Activated CD8-positive, alpha-beta memory T cell treated with anti-CD3 and anti-CD28 coated beads for 1 hour (primary cell): ENCODE measurements at places on chromosomes 7 and 10.
A peak's percentile ranks its signal among the peaks of the same experiment; 100 is the strongest.

DNA sequence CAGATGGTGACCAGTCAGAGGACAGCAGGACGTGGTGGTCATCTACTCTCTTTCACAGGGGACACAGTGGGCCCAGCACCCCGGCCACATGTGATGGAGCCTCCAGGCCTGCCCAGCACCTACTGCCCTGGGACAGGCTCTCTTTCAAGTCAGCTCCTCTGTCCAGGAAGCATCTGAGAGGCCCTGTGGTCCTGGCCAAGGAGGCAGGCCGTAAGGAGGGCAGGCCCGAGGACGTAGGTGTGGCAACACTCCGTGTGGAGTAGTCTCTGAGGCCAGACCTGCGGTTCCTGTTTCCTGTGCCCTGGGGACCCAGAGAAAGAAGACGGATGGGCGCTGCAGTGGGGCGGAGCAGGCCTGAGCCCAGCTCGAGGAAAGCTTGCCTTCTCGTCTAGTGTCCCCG, 179.2 kb downstream of the EBF3 start:
- no peak for DNase-seq

DNA sequence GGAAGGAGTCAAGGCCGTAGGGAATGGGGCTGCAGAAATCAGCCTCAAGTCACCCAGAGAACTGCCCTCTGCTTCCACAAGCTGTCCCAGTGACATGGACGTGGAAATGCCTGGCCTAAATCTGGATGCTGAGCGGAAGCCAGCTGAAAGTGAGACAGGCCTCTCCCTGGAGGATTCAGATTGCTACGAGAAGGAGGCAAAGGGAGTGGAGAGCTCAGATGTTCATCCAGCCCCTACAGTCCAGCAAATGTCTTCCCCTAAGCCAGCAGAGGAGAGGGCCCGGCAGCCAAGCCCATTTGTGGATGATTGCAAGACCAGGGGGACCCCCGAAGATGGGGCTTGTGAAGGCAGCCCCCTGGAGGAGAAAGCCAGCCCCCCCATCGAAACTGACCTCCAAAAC, 50.2 kb upstream of the PDCD4 start:
- no peak for DNase-seq

DNA sequence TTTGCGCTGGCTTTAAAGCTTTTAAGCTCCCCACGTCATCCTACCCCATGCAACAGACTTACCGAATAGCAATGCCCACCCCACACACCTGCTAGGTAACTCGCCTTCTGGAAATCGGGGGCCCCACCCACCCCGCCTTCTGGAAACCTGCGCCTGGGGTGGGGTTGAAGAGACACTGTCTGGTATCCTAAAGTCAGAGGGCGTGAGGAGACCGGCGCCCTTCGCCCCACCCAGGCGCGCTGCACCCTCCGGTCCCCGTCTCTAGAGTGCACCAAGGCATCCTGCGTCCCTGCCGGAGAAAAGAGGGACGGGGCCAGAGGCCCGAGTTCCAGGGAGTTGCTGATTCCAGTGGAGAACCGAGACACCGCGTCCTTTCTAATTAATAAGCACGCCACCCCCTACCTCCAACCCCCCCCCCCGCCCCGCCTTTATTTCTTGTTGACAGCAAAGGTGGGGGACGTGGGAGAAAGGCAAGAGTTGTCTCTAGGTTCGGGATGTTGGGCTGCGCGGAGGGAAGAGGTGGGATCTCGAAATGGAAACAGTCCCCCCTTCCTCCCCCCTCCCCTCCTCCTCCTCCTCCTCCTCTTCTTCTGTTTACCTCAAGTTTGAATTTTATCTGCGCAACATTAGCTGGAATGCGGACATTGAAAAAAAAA, 220.9 kb upstream of the MKLN1 start:
- peak; percentile 30 for DNase-seq

DNA sequence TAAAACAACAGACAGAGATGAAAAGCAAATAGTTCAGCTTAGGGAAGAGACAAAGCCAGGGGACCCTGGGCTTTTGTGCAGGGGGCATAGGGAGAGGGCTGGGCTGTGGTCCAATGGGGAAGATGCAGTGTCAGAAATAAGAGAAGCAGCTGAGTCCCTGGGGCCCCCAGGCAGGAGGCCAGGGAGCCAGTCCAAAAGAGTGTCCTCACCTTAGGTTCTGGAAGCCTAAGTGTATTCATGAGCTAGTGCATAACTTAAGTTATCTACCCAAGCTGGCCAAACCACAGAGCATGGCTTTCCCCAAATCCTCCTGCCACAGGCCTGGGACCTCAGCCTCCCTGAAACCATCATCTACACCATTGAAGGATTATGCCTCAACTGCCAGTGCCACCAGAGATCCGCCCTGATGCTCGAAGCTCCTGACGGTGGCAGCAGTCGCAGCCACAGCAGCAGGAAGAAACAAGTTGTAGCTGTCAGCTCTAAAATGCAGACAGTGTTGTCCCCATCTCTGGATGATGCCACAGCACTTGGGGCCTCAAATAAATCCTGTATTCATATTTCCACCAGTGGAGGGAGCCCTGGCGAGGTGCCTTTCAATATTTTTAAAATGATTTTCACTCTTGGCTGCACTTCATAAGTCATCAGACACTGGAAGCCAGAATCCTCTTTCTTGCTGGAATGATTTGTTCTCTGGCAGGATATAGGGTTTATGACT, 574.6 kb downstream of the GRID1 start:
- DNase-seq, result no peak

- DNase-seq, result no peak
Observed at GRCh38 chr7:35646289-35647023, 48.5 kb downstream of the HERPUD2 start.

GRCh38 chr10:13184730-13185514, 23.6 kb downstream of the MCM10 start:
- DNase-seq, result no peak

DNA sequence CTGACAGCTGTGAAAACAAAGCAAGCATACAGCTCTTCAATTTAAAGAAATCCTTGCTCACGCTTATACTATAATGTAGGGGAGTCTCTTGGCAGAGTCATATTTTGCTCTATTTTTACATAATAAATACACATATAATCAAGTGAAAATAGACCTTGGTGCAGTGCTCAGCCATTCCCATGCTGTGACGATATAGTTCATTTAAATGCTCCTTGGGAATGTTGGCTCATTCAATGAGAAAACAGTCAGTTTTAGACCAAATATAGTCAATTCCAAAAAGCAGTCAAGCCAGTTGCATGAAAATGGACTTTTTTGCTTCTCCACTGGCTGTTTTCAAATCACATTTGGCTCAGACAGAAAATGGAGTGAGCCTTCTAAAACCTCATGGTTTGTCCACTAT, 587.4 kb downstream of the SUGCT start:
- DNase-seq, result no peak

DNA sequence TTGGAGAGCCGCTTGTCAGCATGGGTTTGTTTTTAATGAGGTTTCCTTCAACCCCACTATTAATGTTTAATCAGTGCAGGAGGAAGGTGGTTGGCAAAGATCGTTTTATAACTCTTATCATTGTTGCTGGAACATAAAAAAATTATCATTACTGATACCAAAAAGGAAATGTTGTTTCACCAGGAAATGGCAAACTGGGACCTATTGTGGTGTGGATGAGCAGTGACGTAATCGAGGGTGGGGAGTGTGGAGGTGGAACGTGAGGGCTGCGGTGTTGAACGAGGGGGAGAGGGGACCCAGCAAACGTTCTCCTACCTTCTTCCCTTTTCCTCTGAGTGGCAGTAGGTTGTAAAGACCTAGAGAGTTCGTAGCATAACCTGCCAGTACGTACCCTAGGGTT, 71.9 kb upstream of the TOMM7 start:
- no peak for DNase-seq

- DNase-seq, result no peak
Observed at GRCh38 chr10:86876748-86877147, 80.7 kb downstream of the MMRN2 start.

GRCh38 chr7:140230861-140231770, 54.3 kb upstream of the KDM7A start:
- DNase-seq, result peak; percentile 19

- DNase-seq, result no peak
Observed at GRCh38 chr7:28315565-28316410, 96.5 kb upstream of the CREB5 start.
